Panc1 (cell line): ENCODE measurements at places on chromosomes 12 and 14.

DNA sequence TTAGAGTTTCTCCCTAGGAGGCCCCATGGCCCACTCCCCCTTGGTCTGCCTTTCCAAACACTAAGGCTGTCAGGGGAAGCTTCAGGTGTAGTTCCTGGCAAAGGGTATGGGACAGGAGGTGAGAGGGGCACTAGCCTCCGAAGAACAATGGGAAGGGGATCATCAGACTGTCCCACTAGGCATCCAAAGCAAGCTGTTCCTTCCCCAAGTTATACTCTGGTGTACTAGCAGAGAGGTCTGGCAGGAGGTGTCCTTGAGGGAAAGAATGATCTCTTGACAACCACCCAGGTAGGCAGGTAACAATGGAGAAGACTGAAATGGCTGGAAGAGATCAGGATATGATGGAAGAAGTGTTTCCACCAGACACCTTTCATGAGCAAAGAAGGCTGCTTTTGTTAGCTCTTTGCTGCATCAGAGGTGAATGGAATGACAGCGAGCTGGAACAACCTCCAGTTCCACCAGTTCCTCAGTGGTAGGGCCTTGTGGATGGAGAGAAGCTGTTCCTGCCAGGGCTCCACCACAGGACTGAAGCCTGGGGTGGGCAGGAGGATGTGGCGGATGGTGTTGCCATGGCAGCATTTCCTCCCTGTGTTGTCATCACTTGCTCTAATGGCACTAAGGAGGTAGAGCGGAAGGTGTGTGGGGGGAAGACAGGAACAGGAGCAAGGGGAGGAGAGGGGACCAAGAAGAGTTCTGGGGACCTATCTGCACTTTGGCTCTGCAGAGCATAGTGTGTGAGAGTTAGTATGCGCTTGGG lies 2.3 kb upstream of the AGAP2 start:
- peaks cover 6% of the 10 kb centered on the region; the same call in 1 of the 2 replicates for H3K36me3 ChIP-seq
- no peak overlapping the region for H3K27ac ChIP-seq
- H3K4me1 ChIP-seq: peaks cover 11% of the 10 kb centered on the region
- H3K27me3 ChIP-seq: no peaks in the 10 kb centered on the region; the same call in 1 of the 2 replicates
- H3K4me3 ChIP-seq: no peak overlapping the region

- no peaks in the 10 kb centered on the region for H3K36me3 ChIP-seq
- no peak overlapping the region for H3K4me3 ChIP-seq
- DNase-seq: no peak
- H3K27me3 ChIP-seq: no peaks in the 10 kb centered on the region
- no peak overlapping the region for H3K27ac ChIP-seq
Measured at GRCh38 chr12:99170461-99170860, 477.1 kb upstream of the GARIN6 start.

GRCh38 chr12:97292588-97292987 lies 170.0 kb upstream of the RMST start:
- no peaks in the 10 kb centered on the region for H3K27me3 ChIP-seq
- no peaks in the 10 kb centered on the region for H3K4me1 ChIP-seq
- no peak overlapping the region for H3K27ac ChIP-seq
- DNase-seq: no peak

GRCh38 chr12:28021704-28022103 lies 49.2 kb upstream of the PTHLH start:
- H3K27ac ChIP-seq: no peak overlapping the region
- H3K4me1 ChIP-seq: no peaks in the 10 kb centered on the region
- peak; percentile 86 for DNase-seq
- H3K36me3 ChIP-seq: no peaks in the 10 kb centered on the region

DNA sequence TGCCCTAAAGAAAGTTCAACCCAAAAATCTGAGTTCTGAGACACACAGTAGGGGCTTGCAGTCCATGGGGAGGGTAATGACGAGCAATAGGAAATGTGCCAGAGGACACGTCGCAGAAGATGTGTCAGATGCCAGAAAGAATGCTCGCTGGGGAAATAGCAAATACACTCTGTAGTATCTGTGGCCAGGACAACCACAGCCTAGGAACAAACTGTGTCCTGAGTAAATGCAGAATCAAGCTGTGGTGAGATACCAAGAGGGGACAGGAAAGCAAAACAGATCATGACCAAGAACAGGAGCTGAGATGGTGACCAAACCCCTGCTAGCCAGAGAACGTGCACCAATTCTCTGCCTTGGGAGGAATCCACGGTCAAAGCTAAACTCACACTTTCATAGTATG lies 9.1 kb downstream of the CRACR2A start:
- no peak overlapping the region for H3K4me3 ChIP-seq
- DNase-seq: no peak
- no peaks in the 10 kb centered on the region for H3K4me1 ChIP-seq
- no peak overlapping the region for H3K27ac ChIP-seq
- no peaks in the 10 kb centered on the region for H3K27me3 ChIP-seq
